ENCODE measurements at places on chromosomes 6 and 20. TPM values are rescaled to one million over a fixed set of nuclear protein-coding genes. Genes with fewer than 3 reads are reported as not detected.

- no peak for DNase-seq
Measured at GRCh38 chr6:80932359-80932758, 820.1 kb downstream of the TENT5A start.

- no peak for DNase-seq
Measured at GRCh38 chr6:111852725-111853124, 20.5 kb downstream of the FYN start.

- no peak for DNase-seq
Measured at GRCh38 chr6:151118461-151119123, 121.2 kb upstream of the AKAP12 start.

GRCh38 chr20:39986173-39986904 is 702.7 kb downstream of the MAFB start:
- no peak for DNase-seq

- DNase-seq: no peak
Measured at GRCh38 chr6:56607111-56607752, 35.5 kb downstream of the DST start.

DNA sequence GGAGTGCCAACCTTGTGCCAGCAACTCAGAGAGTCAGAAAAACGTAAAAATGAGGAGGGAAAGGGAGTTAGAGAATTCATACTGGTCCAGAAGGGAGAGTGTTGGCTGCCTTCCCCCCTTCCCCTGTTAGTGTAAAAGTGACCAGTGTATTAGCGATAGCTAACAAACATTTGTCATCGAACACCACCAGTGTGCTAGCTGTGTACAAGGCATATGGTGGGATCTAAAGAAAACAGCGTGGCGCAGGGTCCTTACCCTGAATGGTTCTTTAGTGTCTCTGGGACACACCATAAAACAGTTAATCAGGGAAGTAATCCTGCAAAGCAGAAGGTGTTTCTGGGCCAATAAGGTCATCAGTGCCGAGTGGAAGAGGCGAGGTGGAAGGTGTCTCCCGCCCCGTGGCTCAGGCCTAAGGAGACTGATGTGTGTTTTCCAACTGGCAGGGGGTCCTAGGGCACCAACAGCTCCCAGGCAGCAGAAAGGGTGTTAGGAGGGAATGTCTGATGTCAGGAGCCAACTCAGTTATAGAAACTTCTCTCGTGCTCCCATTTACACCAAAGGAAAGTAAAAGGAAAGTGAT is 91.9 kb downstream of the TCP11 start:
- DNase-seq: no peak

GRCh38 chr6:163232015-163232523 is 182.4 kb upstream of the QKI start:
- no peak for DNase-seq

DNA sequence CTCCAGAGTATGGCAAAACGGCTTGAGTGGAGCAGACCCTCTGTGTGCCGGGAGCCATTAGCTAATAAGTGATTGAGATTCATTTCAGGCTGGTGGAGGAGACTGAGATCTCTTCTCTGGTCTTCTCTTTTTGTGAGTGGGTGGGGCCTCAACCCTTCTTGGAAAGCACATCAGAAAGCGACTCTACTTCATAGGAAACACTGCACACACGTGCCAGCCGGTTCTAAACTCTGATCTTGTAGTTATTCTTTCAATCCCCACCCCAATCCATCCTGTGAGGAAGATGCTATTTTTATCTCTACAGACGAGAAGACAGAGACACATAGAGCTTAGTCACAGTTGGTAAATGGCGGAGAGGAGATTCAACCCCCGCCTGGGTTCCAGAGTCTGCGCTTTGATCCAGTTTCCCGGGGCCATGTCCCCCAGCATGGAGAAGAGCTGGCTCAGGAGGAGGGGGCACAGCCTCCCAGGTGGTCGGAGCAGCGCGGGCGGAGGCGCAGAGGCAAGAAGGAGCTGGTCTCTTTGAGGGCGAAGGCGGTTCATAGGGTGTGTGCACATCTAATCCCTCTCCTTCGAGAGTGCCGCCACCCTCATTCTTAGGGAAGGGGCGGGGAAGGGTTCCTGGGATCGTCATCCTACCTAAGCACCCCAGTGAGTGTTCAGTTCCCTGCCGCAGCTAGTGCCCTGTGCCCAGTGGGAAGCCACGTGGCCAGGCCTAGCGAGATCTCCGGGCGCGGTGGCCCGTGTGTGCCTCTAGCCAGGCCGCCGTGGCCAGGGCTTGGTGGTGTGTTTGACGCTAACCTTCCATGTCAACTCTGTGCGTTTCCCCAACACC is 49.0 kb upstream of the TAGAP start:
- DNase-seq: no peak

- no peak for DNase-seq
Measured at GRCh38 chr6:11430036-11430435, 107.5 kb upstream of the TMEM170B start.

- no peak for DNase-seq
Measured at GRCh38 chr6:170122651-170123050, 168.2 kb downstream of the DLL1 start.

GRCh38 chr6:44833248-44833647 is 445.7 kb downstream of the CDC5L start:
- no peak for DNase-seq

DNA sequence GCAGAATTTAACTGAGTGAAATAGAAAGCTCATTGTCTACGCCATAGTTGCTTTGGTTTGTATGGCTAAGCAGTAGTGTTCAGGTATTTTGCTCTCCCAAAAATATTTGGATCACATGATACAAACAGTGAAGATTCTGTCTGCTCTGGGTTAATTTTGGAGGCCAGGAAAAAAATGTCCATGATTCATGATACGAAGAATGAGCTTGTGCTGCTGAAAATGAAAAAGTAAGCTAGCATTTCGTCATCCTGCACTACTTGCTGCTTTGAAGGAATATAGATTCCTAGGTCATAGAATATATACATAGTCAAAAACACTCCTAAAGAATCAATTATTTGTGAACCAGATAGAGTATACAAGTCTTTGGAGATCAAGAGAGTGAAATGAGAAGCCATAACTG is 8.3 kb downstream of the WRNIP1 start:
- DNase-seq: no peak

DNA sequence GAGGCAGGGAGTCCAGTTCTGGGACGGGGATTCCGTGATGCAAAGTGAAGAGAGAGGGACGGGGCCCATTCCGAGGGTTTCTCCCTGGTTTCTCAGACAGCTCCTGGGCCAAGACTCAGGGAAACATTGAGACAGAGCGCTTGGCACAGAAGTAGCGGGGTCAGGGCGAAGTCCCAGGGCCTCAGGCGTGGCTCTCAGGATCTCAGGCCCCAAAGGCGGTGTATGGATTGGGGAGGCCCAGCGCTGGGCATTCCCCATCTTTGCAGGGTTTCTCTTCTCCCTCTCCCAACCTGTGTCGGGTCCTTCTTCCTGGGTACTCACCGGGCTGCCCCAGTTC is 35.9 kb upstream of the HLA-G start:
- DNase-seq: no peak

RIPOR3 gene
- 6.5 TPM for polyA plus RNA-seq

ZNF391 gene
- polyA plus RNA-seq: 13.3 TPM

LAMA2 gene
- polyA plus RNA-seq: 30.8 TPM

EYA2 gene
- 1.7 TPM for polyA plus RNA-seq

SLC16A10 gene
- 28.8 TPM for polyA plus RNA-seq

OR2H1 gene
- polyA plus RNA-seq: not detected

RBM24 gene
- 0.60 TPM for polyA plus RNA-seq

Data from right renal pelvis (tissue), 4 donors.